Stimulated activated CD4-positive, alpha-beta T cell treated with anti-CD3 and anti-CD28 coated beads, TNF-alpha, amount 100 ng/mL, for 24 hours (primary cell): ENCODE measurements at places on chromosomes 6 and 20.

- DNase-seq: no peak
Observed at GRCh38 chr6:46948699-46949098, 27.0 kb upstream of the ADGRF5 start.

- DNase-seq: peak; percentile 53
Observed at GRCh38 chr6:34143884-34144580, 1.9 kb downstream of the GRM4 start.

DNA sequence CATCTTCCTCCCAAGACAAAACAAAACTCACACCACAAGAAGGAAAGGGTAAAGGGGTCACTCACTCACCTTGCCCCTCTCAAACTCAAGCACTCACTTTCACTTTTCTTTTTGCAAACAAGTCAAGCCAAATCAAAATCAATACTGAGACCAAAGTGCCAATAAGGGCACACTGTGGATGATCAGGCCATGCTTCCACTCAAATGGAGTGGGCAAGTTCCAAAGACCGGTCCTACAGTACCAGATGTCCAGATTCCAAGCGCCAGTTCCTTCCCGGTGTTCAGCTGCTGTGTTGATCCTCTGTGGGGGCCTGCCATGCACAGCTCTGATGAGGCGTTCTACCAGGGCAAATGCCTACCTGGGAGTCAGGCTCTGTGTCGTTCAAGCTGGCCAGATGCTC, 162.6 kb upstream of the GRIK2 start:
- DNase-seq: no peak

DNA sequence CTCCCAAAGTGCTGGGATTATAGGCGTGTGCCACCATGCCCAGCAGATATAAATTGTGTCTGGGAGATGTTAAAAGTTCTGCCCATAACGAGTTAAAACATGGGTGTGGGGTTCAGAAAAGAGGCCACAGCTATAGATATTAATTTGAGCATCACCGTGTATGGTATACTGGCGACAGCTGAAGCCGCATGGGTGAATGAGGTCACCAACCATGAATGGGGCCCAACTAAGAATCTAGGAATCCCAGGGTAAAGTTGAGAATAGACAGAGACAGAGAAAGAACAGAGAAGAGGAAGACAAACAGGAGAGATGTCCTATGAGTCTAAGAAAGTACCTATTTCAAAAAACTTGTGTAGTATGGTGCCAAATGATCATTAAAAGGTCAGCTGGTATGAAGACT, 50.9 kb downstream of the ILRUN start:
- no peak for DNase-seq

- no peak for DNase-seq
Observed at GRCh38 chr6:102742754-102743356, 1349.3 kb downstream of the GRIK2 start.

GRCh38 chr6:32882879-32883250, 28.9 kb downstream of the PSMB9 start:
- no peak for DNase-seq

DNA sequence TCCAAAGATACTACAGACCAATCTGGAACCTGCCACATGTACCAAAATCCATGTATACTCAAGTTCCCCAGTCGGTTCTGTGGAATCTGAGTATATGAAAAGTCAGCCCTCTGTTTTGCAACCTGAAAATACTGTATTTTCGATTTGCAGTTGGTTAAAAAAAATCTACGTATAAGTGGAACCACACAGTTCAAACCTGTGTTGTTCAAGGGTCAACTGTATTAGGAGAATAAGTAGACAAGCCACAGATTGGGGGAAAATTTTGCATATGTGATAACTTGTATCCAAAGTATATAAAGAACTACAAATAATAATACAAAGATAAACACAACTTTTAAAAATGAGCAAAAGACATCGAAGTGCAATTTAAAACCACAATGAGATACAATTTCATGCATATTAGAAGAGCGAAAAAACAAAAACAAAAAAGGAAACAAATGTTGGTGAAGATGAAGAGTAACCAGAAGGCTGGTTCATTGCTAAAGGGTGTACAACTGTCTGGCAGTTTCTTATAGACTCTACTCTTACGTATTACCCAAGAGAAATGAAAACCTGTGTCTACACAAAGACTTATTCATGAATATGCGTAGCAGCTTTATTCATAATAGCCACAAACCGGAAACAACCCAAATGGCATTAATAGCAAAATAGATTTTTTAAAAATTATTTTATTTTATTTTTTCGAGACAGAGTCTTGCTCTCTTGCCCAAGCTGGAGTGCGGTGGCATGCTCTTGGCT, 180.8 kb downstream of the BCAS1 start:
- no peak for DNase-seq

DNA sequence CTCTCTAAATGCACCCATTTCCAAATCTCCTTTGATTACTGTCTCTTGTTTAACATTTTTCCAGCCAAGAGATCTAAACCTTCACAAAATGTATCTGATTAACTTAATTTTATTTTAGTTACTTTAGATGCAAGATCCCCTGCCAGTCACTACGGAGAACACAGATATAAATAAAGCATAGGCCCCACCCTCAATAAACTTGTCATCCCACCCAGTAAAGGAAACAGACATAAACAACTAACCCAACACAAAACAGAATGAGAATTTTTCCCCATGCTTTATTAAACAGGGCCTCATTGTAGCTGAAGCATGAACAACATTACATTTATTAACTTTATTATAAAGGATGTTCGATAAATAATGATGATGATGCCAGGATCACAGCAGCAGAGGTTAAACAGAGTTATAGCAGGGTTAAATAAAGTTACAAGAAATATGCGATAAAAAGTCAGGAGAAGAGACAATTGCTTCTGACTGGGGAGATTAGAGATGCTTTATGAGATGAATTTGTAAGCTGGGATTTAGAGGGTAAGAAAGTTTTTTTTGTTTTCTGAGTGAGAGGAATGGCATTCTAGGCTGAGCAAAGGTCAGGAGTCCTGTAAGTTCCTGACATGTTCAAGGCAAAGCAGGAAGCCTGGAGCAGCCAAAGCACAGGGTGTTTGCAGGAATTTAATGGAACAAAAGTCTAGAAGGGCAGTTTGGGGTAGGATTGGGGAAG, 41.1 kb downstream of the TFAP2A start:
- no peak for DNase-seq

DNA sequence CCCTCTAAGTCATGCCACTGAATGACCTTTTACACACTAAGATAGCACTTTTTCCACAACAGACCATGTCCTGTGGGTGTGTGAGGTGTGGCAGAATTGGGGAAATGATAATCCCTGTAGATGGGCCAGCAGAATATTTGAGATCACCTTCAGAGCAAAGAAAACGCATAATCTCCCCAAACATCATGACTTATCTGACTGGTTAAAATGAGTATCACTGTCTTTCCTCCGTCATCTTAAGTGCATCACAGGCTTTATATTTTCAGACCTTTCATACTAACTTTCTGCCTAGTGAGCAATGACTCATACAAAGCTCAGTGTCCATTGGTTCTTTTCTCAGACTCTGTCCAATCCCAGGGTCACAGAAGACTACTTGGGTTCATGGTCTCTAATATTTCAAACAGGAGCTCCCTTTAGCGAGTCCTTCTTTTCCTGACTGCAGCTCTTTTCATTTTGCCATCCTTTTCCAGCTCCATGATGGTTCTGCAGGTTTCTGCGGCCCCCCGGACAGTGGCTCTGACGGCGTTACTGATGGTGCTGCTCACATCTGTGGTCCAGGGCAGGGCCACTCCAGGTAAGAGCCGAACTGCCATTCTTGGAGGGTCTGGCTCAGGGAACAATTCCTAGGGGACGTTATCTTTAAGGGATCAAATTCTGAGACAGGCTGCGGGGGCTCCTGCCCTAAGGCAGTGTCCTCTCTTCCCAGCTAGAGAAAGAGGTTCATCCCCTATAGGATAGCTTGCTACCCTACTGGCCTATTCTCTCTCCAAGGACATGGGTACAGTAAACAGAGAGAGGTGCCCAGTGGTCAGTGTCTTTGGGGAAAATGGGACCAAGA, at the start of gene HLA-DPB1:
Gene HLA-DPB1, plus strand, starts transcription at position 423 of the 838 bp plus-strand sequence. Its CDS starts 52 bp downstream, at position 475.
- no peak for DNase-seq

DNA sequence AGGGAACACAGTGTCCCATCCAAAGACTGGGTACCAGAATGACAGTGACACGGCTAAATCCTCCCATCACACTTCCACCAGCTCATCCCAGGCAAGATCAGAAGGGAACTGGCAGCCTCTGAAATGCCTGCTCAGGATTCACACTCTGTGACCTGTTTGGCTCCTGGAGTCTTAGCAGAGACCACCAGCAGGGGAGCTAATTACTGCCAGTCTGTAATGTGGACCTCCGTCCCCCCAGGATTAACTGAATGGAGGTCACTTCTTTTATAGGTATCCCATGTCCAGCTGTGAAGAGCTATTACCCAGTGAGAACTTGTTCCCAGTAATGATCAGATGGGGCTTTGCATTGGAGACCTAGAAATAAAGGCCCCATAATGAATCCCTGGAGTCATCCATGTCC, 45.2 kb downstream of the DEFB114 start:
- DNase-seq: no peak

DNA sequence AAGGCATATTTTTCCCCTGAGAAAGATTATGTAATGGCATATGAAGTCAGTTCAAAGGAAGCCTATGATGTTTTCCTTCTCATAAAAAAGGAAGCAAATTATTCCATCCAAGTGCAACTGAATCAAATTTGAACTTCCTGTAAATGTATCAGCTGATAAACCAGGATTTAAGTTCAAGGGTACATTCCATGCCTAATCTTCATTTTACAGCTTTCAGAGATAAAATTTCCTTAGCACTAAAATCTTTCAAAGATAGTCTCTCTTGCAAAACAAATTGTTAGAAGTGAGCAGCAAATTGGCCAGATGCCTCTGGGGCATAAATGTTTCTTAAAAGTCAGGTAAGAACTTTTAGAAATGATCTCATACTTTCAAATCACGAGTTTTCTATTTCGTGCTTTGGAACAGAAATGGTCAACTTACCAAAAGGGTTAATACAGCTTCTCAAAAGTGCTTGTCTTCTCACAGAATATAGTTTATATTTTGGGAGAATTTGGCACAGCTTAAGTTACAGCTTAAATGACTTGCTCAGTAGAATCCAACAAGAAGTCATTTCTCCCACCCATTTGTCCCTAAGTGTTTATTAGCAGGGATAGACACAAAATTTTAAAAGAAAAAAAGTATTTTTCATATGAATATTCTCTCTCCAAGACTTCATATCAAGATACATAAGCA, 2.7 kb upstream of the TCF21 start:
- DNase-seq: no peak

- DNase-seq: peak; percentile 33
Observed at GRCh38 chr20:59933296-59933848, at the start of gene SYCP2. Gene SYCP2 (minus strand): TSS chr20:59933637. CDS start chr20:59922413, 11,224 bp downstream.

GRCh38 chr6:109767961-109768360, 76.9 kb downstream of the FIG4 start:
- DNase-seq: no peak
